ENCODE measurements at places on chromosomes 13 and 19.

- no peak for DNase-seq
Observed at GRCh38 chr13:104024416-104025170, 958.4 kb upstream of the SLC10A2 start.

DNA sequence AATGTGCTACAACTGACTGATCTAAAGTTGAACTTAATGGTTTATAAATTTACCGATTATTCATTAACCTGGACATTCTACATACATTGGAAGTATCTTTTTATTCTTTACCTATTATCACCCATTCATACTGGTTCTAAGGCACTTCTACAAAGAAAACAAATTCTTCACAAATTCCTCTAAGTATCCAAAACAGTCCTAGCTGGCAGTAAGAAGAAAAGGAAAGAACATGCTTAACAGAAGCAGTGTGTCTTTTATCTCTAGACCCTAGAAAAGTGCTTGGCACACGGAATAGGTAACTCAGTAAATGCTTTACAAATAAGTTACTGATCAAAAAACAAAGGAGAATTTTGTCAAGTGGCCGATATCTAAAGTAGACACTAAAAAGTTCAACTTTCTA is 32.8 kb downstream of the TSC22D1 start:
- no peak for DNase-seq

GRCh38 chr13:113361406-113361805 is 2.5 kb downstream of the GRTP1 start:
- no peak for DNase-seq

DNA sequence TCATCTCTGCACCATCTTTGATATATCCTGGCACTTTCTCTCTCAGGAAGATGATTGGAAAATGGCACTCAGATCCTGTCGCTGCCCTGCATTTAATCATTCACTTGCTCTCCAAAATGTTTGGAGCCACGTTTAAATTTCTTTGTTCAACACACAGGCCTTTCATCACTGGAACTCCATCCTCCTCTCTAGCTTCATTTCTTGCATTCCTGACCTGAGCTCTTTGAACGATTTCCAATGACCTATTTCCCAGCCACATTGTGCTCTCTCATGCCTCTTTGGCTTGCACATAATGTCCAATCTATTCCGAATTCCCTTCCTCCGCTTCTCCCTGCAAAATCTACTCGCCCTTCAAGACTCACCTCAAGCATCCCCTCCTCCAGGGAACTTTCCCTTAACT is 287.4 kb upstream of the NBEA start:
- DNase-seq: no peak

DNA sequence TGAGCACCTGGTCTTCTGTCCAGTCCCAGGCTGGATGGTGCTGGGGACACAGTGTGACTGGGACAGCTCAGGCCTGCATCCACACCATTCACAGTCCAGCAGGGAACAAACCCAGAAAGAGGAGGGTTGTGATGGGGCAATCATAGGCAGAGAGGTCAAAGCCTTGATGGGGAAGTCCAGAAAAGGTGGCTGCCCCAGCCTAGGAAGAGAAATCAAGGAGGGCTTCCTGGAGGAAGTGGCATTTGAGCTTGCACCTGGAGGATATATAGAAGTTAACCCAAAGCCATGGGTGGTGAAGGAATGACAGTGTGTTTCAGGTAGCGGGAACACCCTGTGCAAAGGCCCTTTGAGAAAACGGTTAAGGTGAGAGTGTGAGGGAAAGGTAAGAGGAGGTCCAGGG is 2.6 kb upstream of the PRX start:
- DNase-seq: no peak

DNA sequence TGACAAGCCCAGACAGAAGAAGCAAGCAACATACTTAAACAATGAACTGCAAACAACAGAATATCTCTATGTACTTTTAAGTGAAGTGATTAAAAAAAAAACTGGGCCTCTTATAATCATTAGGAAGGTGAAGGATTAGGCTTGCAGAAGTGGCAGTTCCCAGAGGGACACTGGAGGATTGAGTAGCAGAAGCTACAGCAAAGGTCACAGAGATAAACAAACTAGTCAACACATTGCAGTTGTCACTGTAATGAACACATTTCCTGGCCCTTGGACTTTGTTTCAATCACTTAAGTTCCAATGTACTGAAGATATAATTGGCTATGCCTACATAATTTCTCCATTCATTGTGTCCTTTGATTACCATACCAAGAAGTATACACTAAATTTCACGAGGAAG is 1498.8 kb downstream of the SLITRK5 start:
- DNase-seq: no peak

GRCh38 chr13:30796132-30796572 is 60.8 kb downstream of the ALOX5AP start:
- DNase-seq: peak; percentile 7

GRCh38 chr13:90541346-90541745 is 806.1 kb upstream of the MIR17HG start:
- DNase-seq: no peak

- DNase-seq: no peak
Observed at GRCh38 chr13:95241321-95241720, 59.9 kb downstream of the ABCC4 start.
